ENCODE measurements at places on chromosomes 7 and 10. TPM values are rescaled to one million over a fixed set of nuclear protein-coding genes. Genes with fewer than 3 reads are reported as not detected.
A peak's percentile ranks its signal among the peaks of the same experiment; 100 is the strongest.

DNA sequence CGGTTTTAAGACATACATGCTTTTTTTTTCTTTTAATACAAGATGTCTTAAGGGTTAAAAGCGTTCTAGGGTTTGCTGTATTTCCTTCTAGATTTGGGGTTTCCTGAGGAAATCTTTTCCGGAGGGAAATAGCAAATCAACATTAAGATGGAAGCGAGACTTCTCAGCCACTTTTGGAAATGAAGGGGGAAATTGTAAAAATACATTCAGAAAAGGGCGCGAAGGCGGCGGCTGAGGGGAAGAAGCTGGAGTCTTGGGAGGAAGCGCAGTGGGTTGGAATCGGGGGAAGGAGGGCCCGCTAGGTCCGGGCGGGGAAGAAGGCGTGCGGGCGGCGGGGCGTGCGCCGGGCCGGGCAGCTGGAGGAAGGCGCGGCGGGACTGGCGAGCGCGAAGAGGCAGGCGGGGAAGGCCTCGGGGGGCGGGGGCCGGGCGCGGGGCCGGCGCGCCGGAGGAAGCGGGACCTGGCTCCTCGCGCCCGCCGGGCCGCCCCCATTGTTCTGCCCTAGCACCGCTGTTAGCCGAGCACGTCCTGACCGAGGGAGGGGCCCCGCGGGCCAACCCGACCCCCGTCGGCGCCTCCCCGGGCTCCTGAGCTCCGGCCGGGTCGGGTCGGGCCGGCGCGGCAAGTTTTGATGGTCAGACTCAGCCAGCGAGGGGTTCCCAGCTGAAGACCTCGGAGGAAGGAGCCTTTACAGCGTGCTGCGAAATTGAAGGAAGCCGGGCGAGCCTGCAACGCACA, 1.5 kb upstream of the SKIDA1 start:
- peaks cover 26% of the 10 kb centered on the region for H3K27me3 ChIP-seq
- DNase-seq = peak; percentile 54

DNA sequence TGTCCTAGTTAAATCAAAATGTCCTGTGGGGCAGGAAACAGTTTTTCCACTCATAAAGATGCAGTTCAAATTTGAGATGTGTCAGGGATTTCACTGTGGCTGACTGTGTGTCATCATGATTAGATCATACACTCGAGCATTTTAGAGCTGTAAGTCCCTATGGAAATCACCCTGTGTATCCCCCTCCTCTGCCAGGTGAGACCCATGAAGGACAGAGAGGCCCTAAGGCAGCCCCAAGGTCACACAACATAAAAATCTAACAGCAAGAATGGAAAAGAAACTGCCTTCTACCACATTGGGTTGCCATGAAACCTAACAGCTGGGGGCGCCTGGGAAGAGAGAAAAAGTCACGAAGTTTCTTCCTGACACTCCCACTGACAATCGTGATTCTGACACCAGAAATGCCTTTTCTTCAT, 135.8 kb downstream of the KCNMA1 start:
- no peak overlapping the region for H3K4me3 ChIP-seq
- no peaks in the 10 kb centered on the region for H3K36me3 ChIP-seq
- no peak for DNase-seq
- H3K27me3 ChIP-seq = no peaks in the 10 kb centered on the region

OR2A5 gene
- not detected for total RNA-seq

DNA sequence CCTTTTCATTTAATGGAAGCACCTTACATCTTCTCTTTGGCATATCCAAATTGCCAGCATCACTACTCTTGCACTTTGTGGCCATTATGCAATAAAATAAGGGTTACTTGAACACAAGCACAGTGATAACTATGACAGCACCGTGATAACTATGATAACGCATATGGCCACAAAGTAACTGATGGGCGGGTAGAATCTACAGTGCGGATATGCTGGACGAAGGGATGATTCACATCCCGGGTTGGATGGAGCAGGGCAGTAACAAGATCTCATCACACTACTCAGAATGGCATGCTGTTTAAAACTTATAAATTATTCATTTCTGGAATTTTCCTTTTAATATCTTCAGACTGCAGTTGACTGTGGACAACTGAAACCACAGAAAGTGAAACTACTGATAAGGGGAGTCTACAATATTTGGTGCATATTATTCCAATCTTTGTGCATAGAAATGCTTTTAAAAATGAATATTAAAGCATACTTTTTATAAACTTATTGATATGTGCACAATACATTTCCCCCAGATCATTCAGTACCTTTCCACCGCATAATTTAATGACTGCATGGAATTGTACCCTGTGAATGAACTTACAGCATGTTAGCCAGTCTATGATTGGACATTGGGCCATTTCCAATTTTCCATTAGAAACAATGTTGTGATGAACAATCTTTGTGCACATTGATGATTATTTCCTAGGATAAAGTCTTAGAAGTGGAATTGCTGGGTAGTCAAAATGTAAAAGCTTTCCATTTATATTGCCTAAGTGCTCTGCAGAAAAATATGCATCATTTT, 136.4 kb downstream of the WNT2 start:
- peaks cover 8% of the 10 kb centered on the region for H3K36me3 ChIP-seq
- no peak overlapping the region for H3K4me3 ChIP-seq
- no peak overlapping the region for H3K27ac ChIP-seq
- H3K27me3 ChIP-seq = no peaks in the 10 kb centered on the region

SLC26A3 gene
- not detected for total RNA-seq

Data from stomach (tissue), 19 donors.